ENCODE measurements at places on chromosomes 16 and 17. TPM values are rescaled to one million over a fixed set of nuclear protein-coding genes. Genes with fewer than 3 reads are reported as not detected.

CSH1 gene
- not detected for total RNA-seq

CORO6 gene
- total RNA-seq, result 2.5 TPM

PCGF2 gene
- total RNA-seq, result 9.5 TPM

ACSF2 gene
- 15.7 TPM for total RNA-seq

CHST4 gene
- total RNA-seq, result not detected

PHOSPHO1 gene
- total RNA-seq, result not detected

ADCY9 gene
- total RNA-seq, result 22.3 TPM

RNF157 gene
- 0.63 TPM for total RNA-seq

KIFC3 gene
- total RNA-seq, result 37.9 TPM

TBX6 gene
- 0.19 TPM for total RNA-seq

KCNAB3 gene
- 0.49 TPM for total RNA-seq

MARF1 gene
- 24.0 TPM for total RNA-seq

NQO1 gene
- total RNA-seq, result 870 TPM

PRCD gene
- 0.49 TPM for total RNA-seq

KRT25 gene
- not detected for total RNA-seq

SNAI3 gene
- total RNA-seq, result not detected

MVP gene
- 223 TPM for total RNA-seq

KRT15 gene
- total RNA-seq, result 0.16 TPM

CPHXL2 gene
- total RNA-seq, result not detected
